ENCODE measurements at places on chromosomes 4 and X.

DNA sequence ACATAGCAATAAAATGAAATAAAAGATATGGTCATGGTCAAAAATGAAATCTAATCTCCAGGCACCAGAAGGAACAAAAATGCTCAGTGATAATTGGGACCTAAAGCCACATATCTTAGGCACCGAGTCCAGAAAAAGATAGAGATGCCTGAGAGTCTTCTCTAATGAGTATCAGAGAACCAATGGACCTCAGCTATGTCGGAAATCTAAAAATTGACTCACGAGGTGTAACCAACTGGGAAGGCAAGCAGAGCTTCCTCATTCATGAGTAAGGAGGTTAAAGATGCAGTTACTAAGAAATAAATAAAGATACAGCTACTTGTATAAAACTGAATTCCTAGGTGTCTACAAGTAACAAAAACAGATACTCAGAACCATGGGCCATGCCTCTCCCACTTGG, 72.1 kb downstream of the KLHL34 start:
- no peak overlapping the region for H3K27ac ChIP-seq
- H3K36me3 ChIP-seq, result no peaks in the 10 kb centered on the region
- no peak overlapping the region for H3K4me3 ChIP-seq
- DNase-seq, result no peak

GRCh38 chr4:137934911-137935310, 307.2 kb downstream of the SLC7A11 start:
- H3K27ac ChIP-seq, result no peak overlapping the region
- no peak for DNase-seq
- no peaks in the 10 kb centered on the region for H3K27me3 ChIP-seq

DNA sequence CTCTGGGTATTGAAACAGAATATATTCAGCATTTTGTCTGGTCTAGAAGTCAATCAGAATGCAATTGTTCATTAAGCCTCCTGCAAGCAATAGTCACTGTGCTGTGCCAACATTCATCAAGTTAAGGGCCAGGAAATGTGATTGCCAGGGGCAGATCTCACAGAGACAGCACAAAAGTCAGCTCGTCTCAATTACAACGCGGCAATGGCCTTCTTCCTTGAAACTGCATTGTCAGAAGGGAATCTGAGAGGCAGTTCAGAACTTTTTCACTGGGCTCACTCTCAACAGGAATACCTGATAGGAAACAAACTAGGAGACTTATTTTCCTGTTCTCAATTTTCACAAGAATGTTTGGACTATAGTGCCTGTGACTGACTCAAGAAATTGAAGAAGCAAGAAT, 131.1 kb upstream of the NR3C2 start:
- H3K27me3 ChIP-seq, result no peaks in the 10 kb centered on the region
- no peak overlapping the region for H3K27ac ChIP-seq
- H3K4me3 ChIP-seq, result no peak overlapping the region
- no peak for DNase-seq
- no peaks in the 10 kb centered on the region for H3K36me3 ChIP-seq

DNA sequence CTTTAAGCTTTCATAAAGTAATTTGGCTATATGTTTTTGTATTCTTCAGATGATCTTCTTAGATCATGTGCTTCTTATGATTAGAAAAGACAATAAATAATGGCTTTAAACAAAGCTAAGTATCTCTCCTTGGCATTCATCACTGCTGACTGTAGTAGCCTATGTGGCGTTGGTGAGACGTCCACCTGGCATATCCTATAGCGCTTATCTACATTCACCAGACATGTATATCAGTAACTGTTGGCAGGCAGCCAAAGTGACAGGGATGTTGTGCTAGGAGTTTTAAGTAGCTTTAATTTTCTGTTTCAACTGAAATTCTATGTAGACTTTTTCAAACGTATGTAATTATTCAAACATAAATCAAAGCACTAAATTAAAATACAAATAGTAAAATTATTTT, 276.4 kb downstream of the IL15 start:
- H3K4me1 ChIP-seq, result no peaks in the 10 kb centered on the region
- no peak for DNase-seq
- no peaks in the 10 kb centered on the region for H3K27me3 ChIP-seq
- no peak overlapping the region for H3K4me3 ChIP-seq
- H3K27ac ChIP-seq, result no peak overlapping the region

DNA sequence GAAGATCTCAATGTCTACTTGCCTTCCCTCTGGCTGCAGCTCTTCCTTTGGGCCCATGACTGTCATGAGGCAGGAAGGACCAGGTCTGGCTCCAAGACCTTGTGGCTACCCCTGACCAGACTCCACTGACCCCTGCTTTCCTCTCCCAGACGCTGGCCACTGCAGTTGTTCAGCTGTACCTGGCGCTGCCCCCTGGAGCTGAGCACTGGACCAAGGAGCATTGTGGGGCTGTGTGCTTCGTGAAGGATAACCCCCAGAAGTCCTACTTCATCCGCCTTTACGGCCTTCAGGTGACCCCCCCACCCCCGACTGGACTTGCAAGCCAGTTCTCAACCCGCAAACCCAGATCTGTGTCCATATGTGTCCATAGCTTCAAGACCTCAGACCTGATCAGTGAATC, 535 bp downstream of the WAS start:
- no peaks in the 10 kb centered on the region for H3K36me3 ChIP-seq
- no peak overlapping the region for H3K27ac ChIP-seq
- no peaks in the 10 kb centered on the region for H3K27me3 ChIP-seq
- no peaks in the 10 kb centered on the region for H3K4me1 ChIP-seq
- DNase-seq, result no peak
